ENCODE measurements at places on chromosomes 6 and 20.

- DNase-seq: no peak
Observed at GRCh38 chr6:27771235-27771634, 141.0 kb downstream of the OR2B2 start.

GRCh38 chr6:42370323-42370985 lies 81.3 kb downstream of the TRERF1 start:
- no peak for DNase-seq

DNA sequence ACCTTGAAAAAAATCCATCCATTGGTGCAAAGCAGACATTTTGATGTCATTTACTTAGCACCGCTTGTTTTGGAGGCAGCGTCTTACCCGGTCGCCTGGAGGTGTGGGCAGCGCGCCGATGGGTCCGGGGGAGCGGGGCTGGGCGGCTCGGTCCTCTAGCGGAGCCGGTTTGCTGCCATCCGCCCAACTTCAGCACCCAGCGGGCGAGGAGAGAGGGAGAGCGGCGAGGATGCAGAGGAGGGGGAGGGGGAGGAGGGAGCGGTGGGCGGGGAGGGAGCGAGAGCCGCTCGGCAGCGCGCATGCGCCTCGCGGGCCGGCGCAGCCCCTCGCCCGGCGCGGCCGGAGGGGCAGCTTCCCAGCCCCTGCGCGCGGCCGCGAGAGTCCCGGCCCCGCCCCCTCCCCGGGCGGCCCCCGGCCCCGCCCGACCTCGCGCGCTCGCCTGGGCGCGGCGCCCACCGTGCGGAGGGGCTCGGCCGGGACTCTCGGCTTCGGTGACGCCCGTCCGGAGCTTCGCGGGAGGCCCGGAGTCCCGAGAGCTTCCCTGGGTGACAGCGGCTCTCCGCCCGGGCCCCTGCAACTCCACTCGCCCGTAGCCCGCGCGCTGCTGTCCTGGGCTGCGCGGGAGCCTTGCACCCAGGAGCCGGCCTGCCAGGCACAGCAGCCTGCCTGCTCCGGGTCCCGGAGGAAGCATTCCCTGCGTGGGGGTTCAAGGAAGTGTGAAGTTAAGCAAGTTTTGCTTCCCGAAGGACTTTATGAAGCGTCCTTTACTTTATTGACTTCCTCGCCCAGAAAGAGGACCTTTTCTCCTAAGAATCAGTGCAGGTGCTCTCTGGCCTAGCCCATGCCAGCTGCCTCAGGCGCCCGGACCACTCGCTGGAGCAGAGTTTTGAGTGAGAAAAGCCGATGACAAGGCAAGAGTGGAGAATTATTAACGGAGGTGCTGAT lies at the start of gene RGS17:
Gene RGS17, minus strand, starts transcription at position 246 of the 945 bp plus-strand sequence. CDS start 87,264 bp downstream, outside the sequence.
- peak; percentile 34 for DNase-seq

- DNase-seq: no peak
Observed at GRCh38 chr6:23340271-23340670, 770.9 kb downstream of the HDGFL1 start.

DNA sequence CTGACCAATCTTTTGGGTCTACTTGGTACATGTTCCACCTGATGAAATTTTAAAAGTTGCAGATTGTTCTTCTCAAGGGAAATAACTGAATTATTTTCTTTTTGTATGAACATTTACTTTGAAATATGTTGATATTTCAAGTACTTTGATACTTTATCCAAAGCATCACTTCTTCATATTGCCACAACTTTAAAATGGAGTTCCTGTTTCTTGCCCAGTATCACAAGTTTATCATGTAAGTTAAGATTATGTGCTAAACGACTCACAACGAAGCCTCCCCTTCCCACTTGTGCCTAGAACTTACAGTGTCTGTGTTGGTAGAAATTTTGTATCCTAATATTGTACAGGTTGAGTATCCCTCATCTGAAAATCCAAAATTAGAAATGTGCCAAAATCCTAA lies 108.4 kb downstream of the ARID1B start:
- no peak for DNase-seq

DNA sequence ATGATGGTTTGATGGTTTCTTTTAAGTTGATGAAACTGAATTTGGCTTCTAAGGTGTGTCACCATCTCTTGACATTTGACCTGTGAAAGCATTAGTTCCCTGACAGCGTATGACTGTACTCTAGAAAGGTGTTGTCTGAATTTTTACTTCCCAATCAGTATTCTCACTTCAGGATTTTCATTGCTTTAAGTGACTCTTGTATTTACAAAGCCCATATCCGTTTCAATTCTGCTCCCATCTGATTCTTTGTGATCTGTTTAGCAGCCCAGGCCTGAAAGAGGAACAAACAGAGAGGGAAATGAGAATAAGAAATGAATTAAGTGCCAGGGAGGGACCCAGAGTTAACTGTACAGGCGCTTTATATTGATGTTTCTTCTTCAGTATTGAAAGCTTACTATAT lies 73.7 kb downstream of the FARS2 start:
- no peak for DNase-seq

DNA sequence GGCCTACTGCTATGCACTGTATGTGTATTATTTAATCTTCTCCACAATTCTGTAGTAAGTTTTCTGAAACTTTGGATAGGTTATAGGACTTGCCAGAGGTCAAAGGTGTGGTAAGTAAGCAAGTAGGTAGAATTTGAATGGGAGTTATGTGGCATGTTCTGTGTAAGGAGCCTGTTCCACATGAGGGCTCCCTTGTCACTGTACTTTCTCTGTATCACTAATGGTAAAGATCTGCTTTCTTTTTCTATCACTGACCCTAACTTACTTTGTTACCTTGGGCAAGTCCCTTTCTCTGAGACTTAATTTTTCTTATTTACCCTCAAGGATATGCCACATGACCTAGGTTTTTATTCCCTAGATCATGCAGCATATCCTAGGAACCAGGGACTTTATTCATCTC lies 50.3 kb downstream of the EIF2S2 start:
- DNase-seq: no peak

- no peak for DNase-seq
Observed at GRCh38 chr20:24227600-24227999, 239.0 kb upstream of the GGTLC1 start.

- DNase-seq: no peak
Observed at GRCh38 chr6:41445261-41445660, 100.9 kb upstream of the FOXP4 start.

- peak; percentile 6 for DNase-seq
Observed at GRCh38 chr20:16821211-16822089, 73.3 kb downstream of the OTOR start.

DNA sequence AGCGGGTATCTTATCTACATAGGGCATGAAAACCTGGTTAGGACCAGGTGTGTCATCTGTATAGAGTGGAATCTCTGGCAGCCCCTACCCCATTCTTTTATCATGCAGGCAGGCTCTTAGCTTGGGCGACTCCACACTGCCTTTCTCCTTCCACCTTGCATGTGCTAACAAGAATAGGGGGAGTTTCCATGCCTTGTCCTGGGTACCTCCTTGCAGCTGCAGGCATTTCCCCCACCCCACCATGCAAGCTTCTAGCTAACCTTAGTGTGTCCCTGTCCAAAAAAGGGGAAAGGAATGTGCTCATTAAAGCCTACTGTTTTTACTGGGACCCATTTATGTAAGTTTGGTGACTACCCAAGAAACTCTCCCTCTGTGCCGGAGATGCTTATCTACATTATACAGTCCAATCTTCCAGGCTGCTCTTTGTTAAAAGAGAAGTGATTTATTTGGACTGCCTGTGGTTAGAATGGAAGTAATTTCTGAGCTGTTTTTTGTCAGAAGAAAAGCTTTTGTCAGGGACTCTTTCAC lies 10.5 kb upstream of the CEP43 start:
- DNase-seq: no peak

- DNase-seq: no peak
Observed at GRCh38 chr6:82073484-82073883, 174.1 kb downstream of the IBTK start.

DNA sequence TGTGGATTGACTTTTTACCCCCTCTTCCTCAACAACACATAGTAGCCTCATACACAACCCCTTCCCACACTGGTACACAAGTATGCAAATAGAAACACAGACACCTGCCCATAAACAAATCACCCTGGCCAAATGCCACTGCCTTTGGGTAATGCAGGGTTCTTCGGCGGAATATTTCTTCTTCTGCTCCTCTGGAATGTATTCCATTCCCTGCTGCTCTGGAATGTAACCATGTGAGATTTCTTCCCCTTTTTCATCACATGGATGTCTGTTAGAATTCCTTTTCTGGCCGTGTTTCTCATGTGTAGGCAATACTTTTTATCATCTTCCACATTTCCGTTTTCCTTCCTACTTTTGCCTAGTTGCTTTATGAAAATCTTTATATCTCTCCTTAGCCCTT lies 76.1 kb upstream of the TPD52L1 start:
- no peak for DNase-seq

DNA sequence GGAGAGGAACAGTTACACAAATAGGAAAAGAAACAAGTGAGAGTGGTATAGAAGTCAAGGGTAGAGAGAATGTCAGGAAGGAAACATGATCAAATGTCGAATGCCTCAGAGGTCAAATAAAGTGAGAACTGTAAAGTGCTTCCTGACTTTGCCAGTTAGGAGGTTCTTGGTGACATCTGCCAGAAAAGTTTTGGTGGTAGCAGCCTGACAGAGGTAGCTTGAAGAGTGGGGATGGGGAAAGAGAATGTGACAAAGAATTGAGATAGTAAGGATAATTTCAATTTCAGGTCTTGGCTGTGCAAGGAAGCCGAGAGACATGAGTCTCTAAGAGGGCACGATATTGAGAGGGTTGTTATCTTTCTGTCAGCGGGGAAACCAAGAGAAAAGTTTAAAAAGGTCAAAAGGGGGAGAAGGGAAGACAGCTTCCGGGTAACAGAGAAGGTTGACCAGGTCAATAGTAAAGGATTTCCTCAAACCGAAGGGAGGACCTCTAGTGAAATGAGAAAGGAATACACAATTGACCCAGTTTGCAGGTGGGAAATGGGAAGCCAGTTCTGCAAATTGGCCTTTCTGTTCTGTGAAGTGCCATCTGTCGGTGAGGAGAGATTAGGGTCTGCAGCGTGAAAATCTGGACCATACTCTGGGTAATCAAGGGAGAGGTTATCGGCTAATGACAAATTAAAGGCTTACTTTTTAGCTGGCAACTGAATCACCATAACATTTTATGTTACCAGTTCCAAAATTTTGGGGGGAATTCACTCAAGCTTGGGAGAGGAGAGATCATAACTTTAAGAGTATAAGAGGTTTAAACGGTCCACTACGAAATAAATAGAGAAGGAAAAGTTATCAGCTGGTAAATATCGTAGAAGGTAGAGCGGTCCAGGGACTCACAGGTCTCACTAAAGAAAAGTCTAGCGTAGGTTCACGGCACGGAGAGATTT lies 973 bp upstream of the BRD2 start:
- DNase-seq: no peak

DNA sequence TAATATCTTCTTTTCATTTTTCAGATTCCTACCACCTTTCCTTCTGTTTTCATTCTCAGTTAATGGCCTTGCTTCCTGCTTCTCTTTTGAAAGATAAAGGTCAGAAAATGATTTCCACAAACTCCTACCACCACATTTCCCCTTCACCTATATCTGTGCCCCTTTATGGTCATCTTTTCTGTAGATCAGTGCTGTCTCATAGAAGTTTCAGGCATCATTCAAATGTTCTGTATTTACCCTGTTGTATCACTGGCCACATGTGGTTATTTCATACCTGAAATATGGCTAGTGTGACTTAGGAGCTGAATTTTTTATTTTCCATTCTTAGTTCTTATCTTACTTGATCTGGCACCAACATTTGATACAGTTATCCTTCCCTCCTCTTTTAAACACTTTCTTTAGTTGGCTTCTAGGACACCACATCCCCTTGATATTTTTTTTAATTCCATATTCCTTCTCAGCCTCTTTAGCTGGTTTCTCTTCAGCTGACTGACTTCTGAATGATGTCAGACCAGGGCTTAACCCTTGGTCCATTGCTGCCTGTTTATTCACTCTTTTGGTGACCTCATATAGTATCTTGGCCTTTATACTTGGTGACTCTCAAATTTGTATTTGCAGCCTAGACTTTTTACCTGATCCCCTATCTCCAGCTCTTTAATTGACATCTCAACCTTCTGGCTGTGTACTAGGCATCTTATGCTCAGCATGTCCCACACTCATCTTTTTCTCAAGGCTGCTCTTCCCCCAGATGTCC lies 81.0 kb downstream of the ATRN start:
- no peak for DNase-seq

- DNase-seq: no peak
Observed at GRCh38 chr6:155001482-155001881, 6.4 kb downstream of the TIAM2 start.

DNA sequence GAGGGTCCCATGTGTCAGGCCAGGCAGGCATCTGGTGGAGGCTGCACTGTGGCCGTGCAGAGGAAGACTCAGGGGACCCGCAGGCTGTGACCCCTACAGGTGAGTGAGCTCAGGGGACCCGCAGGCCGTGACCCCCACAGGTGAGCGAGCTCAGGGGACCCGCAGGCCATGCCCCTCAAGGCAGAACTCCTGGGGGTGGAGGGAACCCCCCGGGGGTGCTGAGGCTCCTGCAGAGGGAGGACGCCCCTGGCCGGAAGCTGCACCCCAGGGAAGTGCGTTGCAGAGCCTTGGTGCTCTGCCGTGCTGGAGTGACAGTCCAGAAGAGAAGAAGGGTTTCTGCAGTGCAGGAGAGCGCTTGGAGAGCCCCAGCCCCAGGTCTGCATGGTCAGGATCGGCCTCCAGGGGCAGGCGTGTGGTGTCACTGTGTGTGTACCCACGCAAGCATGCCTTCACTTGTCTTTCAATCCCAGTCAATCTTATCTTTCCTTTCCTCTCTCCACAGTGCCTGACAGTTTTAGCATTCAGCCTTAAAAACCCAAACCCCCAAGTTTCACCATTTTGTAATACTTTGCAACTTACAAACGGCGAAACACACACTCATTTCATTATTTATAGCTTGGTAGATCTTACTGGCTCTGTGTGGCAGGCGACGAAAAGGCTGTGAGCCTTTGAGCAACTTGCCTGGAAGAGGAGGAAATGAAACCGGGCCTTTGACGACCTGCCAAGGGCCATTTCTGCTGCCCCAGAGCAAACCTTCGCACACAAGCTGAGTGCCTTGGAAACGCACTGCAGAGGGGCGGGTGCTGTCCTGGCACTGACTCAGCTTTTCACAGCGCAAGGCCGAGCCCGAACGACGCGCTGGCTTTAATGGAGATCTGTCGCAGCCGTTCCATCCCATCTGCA lies 101.4 kb upstream of the AGPAT4 start:
- peak; percentile 91 for DNase-seq

- peak; percentile 72 for DNase-seq
Observed at GRCh38 chr6:169725125-169726048, 1.1 kb upstream of the PHF10 start.

GRCh38 chr6:69129046-69129445 lies 494.0 kb downstream of the ADGRB3 start:
- DNase-seq: no peak

DNA sequence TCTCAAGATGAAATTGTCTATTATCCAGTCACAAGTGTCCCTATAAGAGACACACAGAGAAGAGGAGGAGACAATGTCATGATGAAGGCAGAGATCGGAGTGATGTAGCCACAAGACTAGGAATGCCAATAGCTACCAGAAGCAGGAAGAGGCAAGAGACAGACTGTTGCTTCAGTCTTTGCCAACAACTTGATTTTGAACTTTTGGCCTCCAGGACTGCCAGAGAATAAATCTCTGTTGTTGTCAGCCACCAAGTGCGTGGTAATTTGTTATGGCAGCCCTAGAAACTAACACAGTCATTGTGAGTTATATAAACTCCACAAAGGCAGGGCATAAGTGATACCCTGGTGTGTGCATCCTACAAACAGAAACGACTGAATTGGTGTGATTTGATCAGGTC lies 517.0 kb downstream of the BTBD3 start:
- DNase-seq: no peak

GRCh38 chr6:105804000-105804399 lies 282.1 kb upstream of the PRDM1 start:
- no peak for DNase-seq

GRCh38 chr6:97361286-97361685 lies 78.3 kb upstream of the MMS22L start:
- DNase-seq: no peak

- DNase-seq: no peak
Observed at GRCh38 chr20:49110767-49111694, 64.9 kb downstream of the CSE1L start.
